ENCODE measurements at places on chromosomes 12 and 14.

- no peak for DNase-seq
These were observed 14.3 kb upstream of the RIN3 start for GRCh38 chr14:92499234-92499633.

DNA sequence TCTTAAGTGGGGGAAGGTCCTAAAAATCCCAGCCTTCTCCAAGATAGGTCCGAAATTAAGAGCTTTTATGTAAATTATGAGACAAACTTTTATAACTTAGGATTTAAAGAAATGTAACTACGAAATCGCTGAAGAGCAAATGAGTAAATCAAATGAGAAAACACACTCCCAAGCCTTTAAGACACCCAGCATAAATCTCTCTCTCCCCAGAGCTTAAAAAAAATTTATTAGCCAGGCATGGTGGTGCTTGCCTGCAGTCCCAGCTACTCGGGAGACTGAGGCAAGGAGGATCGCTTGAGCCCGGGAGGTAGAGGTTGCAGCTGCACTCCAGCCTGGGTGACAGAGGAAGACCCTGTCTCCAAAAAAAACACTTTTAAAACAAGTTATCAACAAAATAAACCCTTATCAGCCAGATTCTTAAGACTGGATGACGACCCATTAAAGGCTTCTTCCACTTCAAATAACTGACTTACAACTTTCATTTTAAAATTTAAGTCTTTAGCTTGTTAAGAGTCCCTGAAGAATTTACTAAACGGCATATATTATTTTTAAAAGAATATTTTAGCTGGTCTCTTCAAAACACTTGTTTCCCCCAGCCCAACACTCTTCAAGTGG lies 3.2 kb downstream of the PTGES3 start:
- no peak for DNase-seq

DNA sequence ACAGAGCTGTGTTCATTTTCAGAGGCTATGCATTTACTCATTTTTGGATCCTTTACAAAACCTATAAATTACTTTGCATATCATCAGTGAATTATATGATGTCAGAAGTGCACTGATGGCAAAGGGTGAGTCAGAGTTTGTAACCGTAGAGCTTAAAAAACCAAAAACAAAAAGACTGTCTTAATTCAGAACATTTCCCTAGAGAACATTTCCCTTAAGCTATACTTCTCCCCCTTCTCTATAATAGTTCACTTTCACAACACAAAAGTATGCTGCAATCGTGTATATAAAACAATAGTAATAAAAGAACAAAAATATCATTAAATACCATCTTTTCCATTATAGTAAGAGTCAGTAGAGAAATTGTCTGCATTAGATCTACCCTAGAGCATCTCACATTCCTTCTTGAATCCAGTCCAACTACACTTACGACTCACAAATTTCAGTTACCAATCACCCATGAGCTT lies 934.9 kb downstream of the LRFN5 start:
- DNase-seq = no peak

DNA sequence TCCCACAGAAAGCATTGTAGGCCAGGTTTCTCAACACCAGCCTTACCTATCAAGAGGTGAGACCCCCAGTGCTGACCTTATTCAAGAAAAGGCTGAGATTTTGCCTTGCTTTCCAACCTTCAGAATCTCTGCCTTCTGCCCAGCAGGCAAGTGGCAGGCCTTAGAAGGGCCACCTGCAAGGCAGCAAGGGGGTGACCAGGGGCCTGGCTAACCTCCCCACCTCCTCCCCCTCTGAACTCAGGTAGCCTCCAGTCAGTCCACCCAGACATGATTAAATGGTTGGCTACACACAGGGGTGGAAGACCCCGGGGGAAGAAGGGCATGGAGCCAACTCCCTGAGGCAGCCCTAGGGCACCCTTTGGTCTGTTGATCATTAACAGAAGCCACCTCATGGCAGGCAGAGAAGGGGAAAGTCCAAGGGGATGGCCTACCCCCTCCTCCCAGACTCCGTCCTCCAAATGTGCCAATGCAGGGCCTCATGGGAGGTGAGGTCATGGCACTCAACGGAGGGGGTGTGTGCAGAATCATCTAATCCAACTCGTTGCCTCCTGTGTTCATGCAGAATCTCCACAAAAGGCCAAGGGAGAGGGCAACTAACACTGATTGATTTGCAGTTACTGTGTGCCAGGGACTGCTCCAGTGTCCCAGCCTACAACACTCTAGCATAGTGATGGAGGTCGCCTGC lies 8.5 kb downstream of the ZFP36L1 start:
- no peak for DNase-seq

- no peak for DNase-seq
These were observed 80.3 kb downstream of the AVPR1A start for GRCh38 chr12:63070709-63071108.

GRCh38 chr12:77406219-77406905 lies 341.0 kb upstream of the E2F7 start:
- no peak for DNase-seq

DNA sequence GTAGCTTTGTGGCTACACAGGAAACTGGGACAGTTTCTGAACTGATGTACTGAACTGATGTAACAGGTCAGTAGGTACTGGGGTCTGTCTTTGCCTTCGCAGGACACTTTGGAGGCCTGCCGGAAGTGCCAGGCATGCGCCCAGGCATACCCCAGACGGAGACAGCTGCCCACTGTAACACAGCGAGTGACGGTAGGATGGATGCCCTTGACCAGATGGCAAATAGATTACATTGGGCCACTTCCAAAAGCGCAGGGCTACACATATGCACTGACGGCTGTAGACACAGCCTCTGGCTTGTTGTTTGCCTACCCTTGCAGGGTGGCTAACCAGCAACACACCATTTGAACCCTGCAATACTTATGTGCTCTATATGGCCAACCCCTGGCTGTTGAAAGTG lies 94.1 kb upstream of the TMPO start:
- no peak for DNase-seq

- DNase-seq = no peak
These were observed 107.9 kb downstream of the TRAFD1 start for GRCh38 chr12:112233242-112233641.

- no peak for DNase-seq
These were observed 9.1 kb downstream of the CEP170B start for GRCh38 chr14:104874110-104874531.

- no peak for DNase-seq
These were observed 188.7 kb downstream of the KITLG start for GRCh38 chr12:88391556-88391955.

DNA sequence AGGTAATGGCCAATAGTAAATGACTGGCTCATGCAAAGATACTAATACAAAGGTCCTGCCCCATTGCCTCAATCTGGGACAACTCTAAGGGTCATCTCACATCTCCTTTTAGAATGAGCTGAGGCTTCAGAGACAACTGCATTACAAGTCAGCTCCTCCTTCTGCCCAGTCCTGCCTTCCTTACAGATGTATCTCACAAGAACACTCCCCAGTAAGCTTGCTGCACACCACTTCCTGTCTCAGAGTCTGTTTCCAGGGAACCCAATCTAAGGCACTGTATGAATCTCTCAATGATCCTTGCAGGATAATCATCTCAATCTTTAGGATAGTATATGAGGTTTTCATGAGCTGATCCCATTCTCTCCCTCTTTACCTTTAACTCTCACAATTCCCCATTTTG lies 57.8 kb upstream of the ZDHHC17 start:
- no peak for DNase-seq

DNA sequence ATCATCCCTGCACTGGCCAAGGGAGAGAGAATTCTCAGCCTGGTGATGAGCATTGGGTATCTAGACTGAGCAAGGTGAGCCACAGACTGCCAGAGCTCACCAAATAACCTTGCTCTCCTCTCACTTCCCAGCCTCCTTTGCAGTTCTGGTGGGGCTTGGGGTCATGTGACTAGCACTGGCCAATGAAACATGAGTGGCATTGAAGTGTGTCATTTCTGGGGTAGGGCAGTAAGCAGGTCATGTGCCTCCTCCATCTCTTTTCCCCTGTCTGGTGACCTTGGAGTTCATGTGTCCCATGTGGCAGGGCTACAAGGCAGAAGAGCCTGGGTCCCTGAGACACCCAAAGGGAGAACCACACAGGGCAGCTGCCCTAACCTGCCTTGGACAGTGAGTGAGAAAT lies 3.6 kb upstream of the KRT72 start:
- DNase-seq = no peak

- no peak for DNase-seq
These were observed 1081.0 kb downstream of the VRK1 start for GRCh38 chr14:97878206-97878605.

- DNase-seq = no peak
These were observed 74.7 kb downstream of the PRORP start for GRCh38 chr14:35197015-35197414.

DNA sequence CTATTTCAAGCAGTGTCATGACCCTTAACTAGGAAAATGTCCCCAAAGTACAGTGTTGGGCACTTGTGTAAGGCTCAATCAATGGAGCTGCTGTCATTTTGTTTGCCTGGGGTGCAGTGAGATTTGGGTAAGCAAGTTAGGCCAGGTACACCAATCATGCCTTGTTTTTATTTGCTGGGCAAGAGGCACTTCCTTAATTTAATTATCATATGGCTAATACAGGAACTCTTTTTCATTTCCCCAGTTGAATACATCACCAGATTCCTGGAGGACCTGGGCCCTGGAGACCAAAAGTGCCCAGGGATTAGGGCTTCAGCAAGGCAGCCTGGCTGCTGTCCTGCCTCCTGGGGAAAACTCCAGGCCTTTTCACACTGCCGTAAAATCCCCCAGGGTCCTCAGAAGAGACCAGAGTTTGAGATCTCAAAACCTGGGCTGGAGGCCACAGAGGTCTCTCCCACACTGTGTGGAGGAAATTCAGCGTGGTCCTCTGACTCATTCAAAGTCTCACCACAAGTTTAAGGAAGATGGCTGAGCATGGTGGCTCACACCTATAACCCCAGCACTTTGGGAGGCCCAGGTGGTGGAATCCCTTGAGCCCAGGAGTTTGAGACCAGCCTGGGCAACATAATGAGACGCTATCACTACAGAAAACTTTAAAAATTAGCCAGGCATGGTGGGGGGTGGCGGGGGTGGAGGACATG lies 28.4 kb upstream of the FOXN3 start:
- DNase-seq = peak; percentile 27

DNA sequence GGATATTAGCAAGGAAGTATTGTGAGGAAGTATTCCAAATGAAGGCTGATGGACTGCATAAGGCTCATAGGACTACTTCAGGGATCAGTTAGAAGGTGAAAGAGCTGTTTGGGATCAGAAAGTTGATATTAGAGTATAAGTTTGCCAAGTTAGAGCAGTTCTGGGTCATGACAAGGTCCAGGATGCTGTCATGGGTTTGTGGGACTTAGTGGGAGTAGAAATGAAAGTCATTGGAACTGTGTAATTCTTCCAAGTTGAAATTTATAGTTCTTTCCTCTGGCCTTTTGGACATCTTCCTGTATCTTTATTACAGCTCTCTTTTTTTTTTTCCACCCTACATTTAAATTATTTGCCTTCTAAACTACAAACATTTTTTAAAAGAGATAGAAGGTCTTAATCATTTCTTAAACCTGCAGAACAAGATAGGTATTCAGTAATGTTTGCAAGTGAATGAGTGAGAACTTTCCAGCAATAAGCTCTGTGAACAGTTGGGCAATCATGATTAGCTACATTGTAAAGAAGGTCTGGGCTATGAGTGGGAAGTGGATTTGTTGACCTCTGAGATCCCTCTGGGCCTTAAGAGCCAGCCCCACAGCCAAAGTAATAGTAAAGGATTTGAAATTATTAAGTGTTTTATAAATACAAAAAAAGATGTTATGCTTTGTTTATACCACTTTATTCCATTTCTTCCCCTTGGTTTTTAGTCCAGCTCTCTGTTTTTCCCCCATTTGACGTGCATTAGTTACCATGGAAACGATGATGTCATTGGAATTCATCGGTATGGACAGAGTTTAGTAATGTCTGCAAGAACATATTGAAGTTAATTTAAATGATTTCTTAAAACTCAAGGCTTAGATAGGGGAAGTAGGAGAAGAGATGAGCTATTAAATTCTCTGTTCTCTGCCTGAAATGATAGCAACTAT lies 247.9 kb upstream of the ARHGAP5 start:
- no peak for DNase-seq
